Kidney tubule cell (primary cell): ENCODE measurements at places on chromosomes 6 and 20.

DNA sequence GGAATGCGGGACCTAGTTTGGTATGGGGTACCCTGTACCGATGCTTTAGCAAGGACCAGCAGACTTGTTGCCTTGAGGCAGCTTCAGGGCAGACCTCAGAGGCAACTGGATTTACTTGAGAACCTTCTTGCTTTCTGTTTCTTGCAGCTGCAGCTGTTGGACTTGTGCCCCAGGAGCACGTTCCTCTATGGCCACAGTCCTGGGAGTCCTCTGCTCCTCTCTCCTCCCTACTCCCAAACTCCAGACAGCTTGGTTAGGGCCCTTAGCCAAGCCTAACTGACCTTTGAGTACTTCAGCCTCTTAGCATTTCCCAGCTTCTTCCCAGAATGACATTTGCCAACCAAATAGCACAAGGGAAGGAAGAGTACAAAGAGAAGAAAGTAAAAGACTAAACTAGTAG is 34.7 kb downstream of the GHRH start:
- no peak for DNase-seq

- DNase-seq = no peak
These were observed 29.8 kb downstream of the TGM2 start for GRCh38 chr20:38135271-38135650.

DNA sequence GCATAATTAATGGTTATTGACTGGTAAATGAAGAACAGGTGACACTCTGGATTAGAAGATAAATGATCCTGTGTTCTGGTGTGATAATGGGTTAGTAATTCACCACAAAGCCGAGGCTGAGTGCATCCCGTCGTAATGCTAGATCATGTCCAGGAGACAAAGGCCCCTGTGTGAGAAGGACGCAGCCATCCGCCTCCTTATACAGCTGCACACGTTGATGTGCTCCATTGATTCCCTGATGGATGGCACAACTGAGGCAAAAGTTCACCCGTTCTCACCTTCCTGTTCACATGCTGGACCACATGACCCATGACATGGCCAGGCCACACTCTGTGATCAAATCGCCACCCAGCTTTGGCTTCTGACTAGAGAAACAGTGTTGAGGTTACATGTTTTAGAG is 136.1 kb downstream of the FOXC1 start:
- peak; percentile 98 for DNase-seq

- no peak for DNase-seq
These were observed 114.7 kb downstream of the ANKRD60 start for GRCh38 chr20:58113716-58114115.

DNA sequence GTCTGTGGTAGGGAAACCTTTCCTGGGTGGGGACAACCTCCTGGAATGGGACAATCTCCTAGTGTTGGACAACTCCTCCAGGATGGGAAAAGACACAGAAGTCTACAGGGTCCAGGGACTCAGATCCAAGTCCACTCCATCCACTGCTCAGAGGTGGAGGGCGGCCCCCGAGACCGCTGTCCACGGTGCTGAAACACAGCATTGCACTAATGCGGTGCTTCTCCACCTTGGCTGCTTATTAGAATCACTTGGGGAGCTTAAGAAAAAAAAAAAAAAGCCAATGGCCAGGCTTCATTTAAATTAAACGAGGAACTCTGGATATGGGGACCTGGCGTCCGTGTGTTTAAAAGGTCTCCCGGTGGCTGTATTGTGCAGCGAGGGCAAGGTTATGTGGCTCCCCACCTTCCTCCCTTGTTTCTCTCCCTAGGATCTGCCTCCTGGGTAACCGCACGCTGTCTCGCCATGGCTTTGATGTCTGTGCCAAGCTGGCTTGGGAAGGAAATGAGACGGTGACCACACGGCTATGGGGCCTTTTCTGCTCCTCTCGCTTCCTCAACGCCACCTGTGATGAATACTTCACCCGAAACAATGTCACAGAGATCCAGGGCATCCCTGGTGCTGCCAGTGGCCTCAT is 12.0 kb downstream of the SLC12A5 start:
- peak; percentile 31 for DNase-seq

- DNase-seq = peak; percentile 80
These were observed 9.6 kb downstream of the GMEB2 start for GRCh38 chr20:63617092-63617875.

DNA sequence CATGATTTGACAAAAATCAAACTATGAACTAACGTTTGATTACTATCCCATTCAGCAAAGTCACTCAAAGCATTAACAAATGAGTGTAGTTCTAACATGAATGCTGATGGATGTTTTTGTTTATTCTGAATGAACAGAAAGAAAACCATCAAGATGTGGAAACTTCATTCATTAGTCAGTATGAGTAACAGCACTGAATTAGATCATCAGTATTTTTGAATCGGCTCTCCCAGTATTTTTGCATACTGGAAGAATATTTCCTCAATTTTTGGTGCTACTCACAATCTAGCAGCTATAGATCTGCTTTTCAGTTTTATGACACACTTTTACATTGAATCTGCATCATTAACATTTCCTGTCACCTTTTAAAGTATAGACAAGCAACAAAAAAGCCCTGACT is 63.8 kb upstream of the CD83 start:
- DNase-seq = peak; percentile 42

DNA sequence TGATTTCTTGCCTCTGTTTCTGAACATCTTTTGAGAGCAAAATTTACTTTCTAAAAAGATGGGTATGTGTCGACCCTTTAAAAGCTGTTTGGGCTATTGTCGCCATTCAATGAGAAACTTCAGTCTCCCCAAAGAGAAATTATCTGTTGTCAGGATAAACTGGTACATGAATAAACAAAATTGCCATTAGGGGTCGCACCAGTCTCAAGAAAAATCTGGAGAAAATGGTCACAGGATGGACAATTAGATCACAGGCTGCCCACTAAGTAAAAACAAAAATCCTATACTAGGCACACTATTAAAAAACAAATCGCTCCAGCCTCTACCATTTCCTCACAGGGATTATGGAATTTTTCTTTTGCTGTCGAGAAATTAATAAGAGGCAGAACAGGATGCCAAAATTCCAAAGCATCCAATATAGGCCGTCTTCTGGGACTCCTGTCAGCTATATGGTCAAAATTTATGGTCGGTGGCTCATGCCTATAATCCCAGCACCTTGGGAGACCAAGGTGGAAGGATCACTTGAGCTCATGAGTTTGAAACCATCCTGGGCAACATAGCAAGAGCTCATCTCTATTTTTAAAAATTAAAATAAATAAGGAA is 5.5 kb upstream of the HLA-E start:
- peak; percentile 66 for DNase-seq

DNA sequence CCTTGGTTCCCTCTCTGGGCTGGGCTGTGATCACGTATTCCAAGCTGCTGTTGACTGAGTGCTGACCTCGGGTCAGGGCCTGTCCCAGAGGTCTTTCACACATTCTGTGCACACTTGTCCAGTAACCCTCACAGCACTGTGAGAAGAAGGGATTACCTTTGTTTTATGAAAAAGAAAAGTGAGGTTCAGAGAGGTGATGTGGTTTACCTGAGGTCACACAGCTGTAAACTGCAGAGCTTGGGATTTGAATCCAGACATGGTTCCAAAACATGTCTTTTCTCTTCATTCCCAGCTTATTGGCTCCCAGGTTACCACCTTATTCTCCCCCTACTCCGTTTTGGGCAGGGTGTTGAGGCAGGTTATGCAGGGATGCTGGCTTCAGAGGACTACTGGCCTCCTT is 28.4 kb upstream of the CDH22 start:
- no peak for DNase-seq

GRCh38 chr6:169518451-169518850 is 183.4 kb downstream of the WDR27 start:
- DNase-seq = no peak

DNA sequence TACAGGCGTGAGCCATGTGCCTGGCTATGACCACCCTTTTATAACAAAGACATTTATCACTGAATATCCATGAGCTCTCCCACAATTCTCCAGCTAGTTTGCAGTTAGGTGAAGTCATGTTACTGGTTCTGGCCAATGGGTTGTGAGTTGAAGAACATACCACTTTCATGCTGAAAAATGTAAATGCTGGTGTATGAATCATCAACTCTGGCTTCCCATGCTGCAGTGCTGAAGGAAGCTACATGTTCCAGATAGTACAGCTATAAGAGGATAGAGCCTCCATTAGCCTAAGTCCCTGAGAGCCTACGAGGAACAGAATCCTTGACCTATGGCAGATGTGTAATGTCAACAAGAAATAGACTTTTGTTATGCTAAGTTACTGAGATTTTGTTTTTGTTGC is 180.4 kb downstream of the BTBD9 start:
- peak; percentile 2 for DNase-seq

- DNase-seq = no peak
These were observed 10.0 kb upstream of the PACSIN1 start for GRCh38 chr6:34455831-34456230.

DNA sequence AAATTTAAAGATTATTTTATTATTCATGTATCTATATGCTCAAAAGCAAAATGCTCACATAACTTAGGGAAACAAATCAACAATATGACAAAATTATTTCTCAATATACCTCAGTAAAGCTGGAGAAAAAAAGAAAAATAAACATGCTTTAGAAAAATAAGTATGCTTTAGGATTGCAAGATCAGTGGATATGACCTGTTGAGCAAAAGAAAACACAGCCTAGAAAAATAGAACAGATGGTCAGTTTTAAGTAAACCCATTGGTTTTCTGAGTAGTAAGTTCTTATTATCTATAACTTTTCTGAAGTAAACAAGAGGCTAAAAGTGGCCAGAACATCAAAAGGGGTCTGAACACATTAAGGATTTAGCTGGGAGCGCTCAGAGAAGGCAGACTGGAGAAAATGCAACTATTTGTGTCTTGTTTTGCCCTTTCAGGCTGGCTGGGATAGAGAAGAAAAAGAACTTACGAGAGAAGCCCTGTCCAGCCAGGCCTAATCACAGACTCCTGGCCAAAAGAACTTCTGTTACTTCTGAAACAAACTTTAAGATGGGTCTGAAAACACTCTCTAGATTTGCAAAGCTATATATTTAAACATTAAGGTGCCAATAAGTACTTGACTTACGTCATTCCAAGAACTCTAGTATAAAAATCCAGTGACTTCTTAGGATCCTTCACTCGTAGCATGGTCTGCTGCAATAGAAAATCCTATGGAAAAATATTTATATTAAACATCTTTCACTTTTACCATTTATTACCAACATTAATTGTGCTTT is 16.5 kb downstream of the GLO1 start:
- DNase-seq = no peak

- no peak for DNase-seq
These were observed 233.1 kb downstream of the PKHD1 start for GRCh38 chr6:51854347-51854746.

DNA sequence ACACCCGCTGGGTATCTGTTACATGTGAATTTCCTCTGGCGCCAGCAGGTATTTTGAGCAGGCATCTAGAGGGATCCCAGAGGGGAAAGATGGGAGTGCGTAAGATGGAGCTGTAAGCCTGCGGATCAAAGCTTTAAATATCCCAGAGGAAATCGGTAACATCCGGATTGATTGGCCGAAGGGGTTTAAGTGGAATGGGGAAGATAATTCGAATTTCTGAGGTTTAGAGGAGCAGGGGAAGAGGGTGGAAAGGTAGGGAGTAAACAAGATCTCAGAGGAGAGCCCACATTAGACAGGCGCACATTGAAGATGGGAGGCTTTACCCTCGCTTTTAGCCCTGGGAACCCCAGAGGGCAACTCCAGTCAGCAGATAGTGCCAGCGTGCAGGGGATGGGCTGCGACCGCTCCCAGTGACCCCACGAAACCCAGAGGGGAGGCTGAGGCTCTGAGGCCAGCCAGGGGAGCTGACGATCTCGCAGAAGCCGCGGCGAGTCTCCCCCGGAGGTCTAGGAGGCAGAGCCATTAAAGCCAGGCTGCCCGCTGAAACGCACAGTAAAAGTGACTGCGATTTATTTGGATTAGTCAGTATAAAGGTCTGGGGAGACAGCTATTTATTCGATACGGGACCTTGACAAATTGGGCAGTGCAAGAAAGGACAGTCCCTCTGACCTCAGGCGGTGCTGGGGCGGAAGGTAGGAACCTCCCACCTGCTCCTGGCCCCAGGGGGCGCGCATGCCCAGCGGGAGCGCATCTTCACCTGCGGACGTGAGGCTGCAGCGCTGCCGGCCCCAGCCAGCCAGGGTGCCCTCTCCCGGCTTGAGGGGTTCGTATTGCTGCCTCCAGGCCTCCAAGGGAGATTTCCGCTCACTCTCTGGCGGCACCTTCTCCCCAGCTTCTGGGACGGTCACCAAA is 34.3 kb upstream of the TCF21 start:
- peak; percentile 24 for DNase-seq

DNA sequence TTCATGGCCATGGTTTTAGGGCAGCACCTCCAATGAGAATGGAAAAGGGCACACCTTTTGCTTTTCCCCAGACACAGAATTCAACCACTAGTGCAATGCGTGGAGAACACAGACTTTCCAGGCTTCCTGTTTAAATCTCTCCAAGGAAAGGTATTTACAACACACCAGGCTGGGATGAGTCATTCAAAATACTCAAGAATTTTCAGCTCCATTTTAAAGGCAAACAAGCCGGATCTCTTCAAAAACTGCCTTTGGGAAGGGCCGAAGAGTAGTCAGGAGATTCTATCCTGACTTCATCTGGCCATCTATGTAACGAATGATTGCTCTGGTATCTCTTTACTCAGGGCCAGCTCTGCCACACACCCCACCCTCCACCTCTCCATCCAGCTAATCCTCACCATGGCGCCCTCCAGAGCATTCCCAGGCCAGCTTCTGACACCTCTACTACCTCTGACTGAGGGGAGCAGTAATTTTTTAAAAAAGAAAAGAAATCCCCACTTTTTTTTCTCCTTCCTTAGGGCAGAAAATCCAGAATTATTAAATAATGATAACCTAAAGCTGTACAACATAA is 254.6 kb downstream of the LY86 start:
- DNase-seq = peak; percentile 55

DNA sequence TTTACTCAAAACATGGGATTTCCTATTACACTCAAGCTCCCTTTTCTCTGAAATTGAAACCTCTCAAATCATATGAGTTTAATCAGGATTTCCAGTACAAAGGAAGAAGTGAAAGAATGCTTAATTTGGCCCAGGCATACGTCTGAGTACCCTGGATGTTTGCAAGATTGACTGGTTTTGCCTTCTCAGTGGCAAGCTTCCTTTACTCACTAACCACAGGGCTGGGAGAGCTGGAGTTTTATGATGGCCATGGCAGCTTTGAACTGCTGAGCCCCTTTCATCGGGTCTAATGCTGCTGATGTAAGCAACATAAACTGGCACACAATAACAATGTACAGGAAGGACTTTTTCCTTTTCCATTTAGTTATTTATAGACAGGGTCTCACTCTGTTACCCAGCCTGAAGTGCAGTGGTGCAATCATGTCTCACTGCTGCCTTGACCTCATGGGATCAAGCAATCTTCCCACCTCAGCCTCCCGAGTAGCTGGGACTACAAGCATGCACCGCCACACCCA is 194.8 kb downstream of the SLC35F1 start:
- peak; percentile 61 for DNase-seq

- no peak for DNase-seq
These were observed 1038.4 kb downstream of the EPHA7 start for GRCh38 chr6:92380803-92381601.

DNA sequence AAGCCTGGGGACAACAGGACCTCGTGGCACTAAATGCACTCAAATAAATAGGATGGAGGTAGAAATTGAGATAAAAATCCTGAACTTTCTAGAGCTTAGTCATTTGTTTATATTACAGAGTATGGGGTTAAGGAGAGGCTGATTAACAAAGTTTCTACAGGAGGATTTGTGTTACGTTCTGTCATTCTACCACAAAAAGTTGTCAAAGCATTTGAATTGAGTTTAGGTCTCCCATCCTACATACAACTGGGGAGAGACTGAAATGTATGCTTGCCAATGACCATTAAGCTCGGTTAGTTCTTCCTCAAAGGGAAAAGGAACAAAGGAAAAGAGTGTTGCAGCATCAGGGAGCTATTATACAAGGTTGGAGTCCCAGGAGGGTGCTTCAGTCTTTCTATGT is 597.9 kb downstream of the COL12A1 start:
- no peak for DNase-seq
